ENCODE measurements at places on chromosomes 1 and 21.

DNA sequence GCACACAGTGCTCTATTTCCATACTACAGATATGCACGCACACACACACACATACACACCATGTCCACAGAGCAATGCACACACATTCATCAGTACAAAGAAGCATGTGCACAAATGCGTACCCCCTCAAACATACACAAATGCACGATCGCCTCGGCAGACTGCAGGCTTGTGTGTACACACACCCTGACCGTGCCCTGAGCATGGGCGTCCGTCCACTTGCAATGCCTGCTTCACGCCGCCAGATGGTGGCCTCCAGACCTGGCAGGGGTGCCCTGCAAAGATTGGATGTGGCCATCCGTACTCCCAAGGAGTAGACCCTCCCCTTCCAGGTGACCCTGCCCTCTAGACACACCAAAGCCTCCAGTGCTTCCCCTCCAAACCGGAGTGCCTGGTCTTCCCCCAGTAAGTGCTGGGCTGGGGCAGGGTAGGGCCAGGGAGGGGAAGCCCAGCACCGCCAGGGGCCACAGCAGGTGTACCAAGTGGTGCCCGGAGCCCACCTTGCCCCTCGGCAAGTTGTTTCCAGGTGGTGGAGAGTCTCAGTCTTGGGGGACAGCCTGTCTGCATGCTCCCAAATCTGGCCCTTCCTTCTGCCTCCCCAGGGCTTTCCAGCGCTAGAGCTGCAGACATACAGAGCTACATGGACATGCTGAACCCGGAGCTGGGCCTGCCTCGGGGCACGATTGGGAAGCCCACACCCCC, 20.6 kb downstream of the ESPN start:
- DNase-seq, result no peak

DNA sequence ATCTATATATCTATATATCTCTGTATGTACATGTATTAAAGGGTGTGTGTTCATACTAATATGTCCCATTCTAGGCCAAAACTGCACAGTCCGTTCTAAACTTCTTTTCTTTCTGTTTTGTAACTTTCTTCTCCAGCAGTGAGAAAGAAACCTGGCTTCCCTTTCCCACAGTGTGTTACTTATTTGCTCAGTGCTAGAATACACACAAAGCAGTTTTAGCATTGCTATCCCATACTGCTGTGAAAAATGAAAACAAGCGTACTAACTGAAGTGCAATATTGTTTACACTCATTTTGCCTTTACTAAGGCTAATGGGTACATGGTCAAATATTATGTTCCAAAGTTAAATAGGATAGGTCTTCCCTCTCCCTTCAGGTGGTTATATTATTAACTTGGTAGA, 163.9 kb downstream of the LEPR start:
- no peak for DNase-seq

GRCh38 chr1:159938211-159938852, 7.1 kb downstream of the IGSF9 start:
- DNase-seq, result no peak

DNA sequence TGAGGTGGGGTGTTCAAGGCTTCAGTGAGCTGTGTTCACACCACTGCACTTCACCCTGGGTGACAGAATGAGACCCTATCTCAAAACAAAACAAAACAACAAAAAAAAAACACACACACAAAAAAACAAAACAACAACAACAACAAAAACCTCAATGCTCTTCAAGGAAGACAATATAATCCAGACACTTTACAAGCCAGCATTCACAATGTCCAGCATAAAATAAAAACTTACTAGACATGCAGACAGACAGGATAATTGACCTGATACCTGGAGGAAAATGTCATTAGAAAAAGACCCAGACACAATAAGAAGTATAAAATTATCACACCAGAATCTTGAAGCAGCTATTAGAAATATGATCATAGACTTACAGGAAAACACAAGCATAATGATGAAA, 39.0 kb upstream of the BACE2 start:
- DNase-seq, result no peak

- DNase-seq, result no peak
Observed at GRCh38 chr1:6208723-6209660, 3.1 kb downstream of the RNF207 start.

DNA sequence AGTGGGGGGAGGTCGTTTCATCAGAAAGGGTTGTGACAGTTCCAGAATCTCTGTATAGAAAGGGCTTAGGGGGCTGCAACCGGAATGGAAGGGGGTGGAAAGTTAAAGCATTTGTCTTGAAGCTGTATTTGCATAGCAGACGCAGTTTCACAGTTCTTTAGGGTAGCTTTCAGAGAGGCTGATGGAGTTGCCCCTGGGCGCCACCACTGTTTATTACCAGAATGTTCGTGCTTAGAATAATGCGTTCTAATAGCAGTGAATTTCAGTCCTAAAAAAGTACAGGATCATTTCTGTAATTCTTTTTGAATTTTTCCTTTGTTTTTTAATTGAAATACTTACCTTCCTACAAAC, 1.3 kb downstream of the EXO1 start:
- no peak for DNase-seq

- no peak for DNase-seq
Observed at GRCh38 chr1:81296601-81297000, 504.1 kb upstream of the ADGRL2 start.

DNA sequence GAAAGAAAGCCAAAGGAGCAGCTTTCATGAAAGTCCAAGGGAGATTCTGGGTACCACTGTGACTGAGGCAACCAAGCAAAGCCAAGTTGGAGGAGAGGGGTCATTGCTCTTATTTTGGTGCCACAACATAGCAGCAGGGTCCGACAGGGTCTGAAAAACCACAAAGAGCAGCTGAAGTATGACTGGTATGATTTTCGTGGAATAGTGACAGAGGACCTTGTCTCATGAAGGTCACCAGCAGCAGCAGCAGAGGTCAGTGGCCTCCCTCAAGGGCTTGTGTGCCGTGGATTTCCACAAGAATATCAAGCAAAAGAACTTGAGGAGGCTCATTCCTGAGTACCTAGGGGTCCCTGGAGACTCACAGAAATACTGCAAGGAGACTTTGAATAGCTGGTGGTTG, 160.9 kb upstream of the SYT6 start:
- DNase-seq, result no peak

DNA sequence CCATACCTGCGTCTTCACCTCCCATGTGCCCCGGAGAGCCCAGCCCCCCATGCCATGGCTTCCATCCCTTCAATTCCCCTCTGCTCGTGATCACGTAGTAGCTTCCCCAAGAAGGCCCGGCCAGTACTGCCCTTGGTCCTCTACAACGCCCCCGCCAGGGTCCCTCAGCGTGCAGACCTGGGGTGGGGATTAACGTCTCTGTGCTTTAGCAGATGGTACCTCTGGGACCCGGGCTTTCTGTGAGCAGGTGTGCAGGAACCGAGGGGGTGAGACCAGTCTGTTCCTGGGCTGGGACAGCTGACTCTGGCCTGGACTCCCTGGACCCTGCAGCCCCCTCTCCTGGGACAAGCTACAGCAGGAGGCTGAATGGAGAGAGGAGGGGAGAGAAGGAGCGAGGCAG, 1.2 kb downstream of the PLCH2 start:
- DNase-seq, result no peak

DNA sequence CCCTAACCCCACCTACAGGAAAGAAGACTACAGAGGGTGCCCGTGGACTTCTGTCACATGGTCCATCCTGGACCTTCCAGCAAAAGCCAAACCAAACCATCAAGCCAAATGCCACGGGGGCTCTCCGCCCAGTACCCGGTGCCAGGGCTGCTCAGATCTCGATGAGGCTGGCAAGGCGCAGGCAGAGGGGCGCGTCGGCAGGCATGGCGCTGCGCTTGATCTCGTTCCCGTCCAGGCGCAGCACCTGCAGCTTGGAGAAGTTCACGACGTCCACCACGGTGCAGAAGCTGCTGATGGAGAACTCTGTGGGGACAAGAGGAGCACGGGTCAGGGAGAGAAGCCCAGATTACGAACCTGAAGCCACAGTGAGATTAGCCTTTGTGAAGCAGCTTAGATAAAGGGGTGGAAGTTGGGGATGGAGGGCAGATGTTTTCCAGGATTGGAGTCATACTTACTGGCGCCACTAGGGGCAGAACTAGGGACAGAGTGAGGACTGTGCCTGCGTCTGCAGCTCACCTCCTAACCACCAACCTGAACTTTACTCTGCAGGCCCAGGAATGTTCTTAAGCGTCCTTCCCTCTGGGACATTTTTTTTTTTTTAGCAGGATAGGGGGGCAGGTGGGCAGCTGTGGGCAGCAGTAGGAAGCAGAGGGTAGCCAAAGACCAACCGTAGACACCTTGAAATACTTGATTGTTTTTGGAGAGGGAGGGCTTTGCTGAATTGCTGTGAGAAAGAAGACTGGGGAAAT, 8.6 kb downstream of the FMOD start:
- peak; percentile 27 for DNase-seq

DNA sequence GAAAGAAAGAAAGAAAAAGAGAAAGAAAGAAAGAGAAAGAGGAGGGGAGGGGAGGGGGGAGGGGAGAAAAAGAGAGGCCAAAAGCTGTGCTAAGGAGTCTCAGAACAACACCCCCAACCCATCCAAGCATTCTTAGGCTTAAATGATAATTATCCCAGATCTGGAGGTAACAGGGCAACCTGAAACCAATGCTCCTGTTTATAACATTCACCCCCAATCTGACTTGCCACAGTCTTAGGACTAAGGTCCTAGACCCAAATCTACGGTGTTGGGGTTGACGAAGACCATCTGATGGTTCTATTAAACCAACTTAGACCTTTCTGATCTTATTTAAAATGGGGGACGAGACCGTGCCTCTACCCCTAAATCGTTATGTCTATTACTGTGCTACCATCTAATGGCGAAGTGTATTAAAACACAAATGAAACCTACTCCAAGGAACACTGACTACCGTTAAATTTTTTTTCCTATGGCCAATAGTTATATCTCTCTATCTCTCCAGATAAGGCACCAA, 119.3 kb upstream of the CDC42BPA start:
- no peak for DNase-seq

GRCh38 chr1:206809504-206810084, 37.3 kb upstream of the IL10 start:
- no peak for DNase-seq

DNA sequence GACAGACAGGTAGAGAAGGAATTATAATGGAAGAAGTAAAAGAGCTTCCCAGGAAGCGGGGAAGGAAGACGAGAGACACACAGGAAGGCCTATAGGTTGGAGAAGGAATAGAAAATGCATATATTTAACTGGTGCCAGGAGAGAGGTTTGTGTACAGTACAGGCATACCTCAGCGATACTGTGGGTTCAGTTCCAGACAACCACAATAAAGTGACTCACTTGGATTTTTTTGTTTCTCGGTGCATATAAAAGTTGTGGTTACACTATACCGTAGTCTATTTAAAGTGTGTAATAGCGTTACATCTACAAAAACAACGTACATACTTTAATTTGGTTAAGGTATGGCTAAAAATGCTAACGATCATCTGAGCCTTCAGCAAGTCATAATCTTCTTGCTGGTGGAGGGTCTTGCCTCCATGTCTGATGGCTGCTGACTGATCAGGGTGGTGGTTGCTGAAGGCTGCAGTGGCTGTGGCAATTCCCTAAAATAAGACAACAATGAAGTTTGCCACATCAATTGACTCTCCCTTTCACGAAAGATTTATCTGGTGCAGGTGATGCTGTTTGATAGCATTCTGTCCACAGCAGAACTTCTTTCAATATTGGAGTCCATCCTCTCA, 16.0 kb downstream of the YARS1 start:
- no peak for DNase-seq

DNA sequence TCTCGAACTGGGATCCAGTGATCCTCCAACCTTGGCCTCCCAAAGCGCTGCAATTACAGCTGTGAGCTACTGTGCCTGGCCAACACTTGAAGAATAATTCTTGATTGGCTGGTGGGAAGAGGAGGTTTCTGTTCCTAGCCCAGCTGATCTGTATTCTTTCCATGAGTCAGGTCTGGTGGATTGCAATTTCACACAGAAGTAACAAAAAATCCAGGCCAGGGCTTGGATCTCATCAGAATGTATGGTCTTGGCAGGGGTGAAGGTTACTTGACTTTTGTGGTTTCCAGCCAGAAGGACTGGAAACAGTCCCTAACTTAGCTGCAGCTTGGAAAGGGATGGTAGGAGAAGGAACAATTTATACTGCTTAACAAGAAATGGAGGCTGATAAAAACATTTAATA, 5.1 kb upstream of the HP1BP3 start:
- no peak for DNase-seq

GRCh38 chr1:8589571-8589970, 227.9 kb downstream of the RERE start:
- no peak for DNase-seq

DNA sequence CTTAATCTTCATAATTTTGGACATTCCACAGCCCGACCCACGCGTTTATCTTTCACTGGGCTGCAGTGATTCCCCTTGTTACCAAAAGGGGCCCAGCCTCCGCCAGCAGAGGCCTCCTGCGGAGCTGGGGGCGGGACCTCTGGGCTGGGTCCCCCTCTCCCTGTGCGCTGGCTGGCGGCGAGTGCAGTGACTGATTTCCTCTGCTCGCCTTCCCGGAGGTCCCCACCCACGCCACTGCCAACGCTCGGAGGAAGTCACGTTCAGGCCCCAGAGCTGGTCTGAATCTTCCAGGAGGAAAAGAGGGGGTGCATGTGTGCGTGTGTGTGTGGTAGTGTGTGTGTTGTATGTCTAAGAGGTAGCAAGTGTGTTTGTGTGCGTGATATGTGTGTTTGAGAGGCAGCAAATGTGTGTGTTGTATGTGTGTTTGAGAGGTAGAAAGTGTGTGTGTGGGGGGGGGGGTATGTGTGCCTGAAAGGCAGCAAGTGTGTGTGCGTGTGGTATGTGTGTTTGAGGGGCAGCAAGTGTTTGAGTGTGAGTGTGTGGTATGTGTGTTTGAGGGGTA, 35.0 kb upstream of the JAK1 start:
- peak; percentile 67 for DNase-seq

DNA sequence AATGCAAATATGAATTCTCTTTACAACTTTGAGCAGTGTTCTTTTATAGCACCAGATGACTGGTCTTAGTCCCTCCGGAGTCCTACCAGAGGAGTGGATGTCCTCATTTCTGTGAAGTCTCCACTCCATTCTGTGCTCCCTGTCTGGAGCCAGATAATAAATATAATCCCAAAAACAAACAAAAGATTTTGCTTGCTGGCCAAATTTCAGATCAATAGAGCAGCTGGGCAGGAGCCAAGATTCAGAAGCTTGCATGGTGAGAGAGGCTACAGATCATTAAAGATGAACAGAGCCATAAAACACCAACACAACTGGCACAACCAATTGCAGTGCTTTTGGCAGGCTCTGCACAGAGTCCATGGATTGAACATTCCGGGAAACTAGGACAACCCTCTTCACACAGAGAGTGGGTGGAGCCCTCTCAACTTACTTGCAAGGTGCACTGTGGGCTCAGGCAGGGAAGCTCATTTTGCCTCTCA, 231.5 kb upstream of the SNX7 start:
- DNase-seq, result no peak

DNA sequence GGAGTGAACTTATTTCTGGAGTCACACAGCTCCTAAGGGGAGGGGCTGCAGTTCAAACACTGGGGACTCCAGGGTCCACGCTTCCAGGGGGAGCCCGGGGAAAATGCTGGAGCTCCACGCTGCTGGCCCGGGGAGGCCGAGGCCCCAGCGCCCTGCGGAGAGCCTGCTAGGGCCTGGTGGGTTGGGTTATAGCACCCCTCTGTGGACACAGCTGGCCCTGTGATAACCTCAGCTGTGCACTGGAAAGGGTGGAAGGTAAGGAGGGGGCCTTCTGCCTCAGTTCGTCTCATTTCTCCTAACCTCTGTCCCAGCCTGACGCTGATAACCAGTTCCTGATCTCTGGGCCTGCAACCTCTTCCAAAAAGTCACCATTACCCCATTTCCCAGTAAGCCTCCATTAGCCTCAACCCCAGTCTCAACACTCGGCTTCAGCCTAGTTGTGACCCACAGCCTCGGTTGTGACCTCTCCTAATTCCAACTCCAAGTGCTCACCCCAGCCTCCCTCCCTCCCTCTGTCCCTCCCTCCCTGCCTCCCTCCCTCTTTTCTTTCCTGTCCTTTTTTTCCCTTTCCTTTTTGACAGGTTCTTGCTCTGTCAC, 7.1 kb downstream of the NBL1 start:
- DNase-seq, result no peak

Measured in activated T-helper 9 cell treated with anti-CD3 and anti-CD28 coated beads, Interleukin-2, amount 50 U/mL, for 16 hours (primary cell).